SK-MEL-5 (cell line): ENCODE measurements at places on chromosomes 2 and 18.

DNA sequence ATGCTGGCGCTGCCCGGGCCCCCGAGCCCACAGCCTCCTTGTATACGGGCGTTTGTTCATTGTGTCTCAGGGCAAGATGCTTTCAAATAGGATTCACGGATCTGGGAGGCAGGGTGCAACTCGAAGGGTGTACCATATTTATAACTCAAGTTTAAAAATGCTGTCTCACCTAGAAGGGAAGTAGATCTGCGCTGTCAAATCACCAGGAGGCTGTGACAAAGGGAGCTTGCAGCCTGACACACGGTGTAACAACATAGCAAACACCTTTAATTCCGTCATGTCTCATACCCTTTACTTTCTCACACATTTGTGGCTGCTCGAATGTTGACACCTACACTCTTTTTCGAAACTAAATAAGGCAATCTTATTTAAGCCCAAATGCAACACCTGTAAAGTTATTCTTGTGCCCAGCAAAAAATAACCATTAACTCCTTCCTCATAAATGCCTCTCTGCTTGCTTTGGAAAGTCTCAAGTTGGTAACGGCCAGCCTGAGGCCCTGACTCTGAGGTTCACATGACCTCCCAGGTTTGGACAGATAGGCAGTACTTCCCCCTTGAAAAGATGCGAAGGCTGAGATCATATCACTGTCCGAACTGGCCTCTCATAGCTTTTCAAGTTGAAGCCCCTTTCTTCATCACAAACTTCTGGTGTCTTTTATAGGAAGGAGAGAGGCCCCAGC lies 11.6 kb downstream of the ZEB2 start:
- peak; percentile 76 for DNase-seq

DNA sequence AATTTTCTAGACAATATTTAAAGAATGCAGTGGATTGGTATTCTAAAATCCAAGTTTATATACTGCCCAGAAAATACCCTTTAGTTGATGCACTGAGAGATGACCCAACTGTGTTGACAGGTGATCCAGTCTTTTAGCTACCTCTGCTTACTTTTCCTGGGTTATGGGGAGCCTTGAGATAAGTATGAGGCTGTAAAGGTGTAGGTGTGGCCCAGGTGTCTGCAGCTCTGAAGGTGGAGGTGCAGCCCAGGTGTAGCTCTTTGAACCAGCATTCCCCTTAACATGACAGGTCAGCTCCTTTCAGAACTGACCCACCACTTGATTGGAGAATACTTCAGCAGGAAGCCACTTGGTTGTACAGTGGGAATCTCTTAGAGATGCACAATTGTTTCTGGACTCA lies 62.3 kb upstream of the ACSL3 start:
- DNase-seq, result no peak

- DNase-seq, result no peak
Observed at GRCh38 chr2:116717832-116718231, 1096.7 kb upstream of the DDX18 start.

GRCh38 chr2:239355139-239355538 lies 45.7 kb downstream of the HDAC4 start:
- no peak for DNase-seq

DNA sequence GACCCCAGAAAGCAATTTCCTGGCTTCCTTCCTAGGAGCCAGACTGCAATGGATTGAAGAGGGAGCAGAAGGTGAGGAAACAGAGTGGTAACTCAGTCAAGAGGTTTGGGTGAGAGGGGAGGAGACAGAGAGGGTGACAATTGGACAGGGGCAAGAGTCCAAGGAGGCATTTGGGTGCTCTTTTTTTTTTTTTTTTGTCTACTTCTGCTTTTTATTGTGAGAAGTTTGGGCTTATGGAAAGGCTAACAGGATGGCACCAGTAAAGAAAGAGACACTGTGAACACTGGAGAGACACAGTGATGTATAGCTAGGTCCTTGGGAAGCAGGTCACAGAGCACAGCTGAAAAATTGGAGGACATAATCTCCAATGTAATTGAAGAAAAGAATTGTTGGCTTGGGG lies 25.0 kb downstream of the CYBRD1 start:
- no peak for DNase-seq

DNA sequence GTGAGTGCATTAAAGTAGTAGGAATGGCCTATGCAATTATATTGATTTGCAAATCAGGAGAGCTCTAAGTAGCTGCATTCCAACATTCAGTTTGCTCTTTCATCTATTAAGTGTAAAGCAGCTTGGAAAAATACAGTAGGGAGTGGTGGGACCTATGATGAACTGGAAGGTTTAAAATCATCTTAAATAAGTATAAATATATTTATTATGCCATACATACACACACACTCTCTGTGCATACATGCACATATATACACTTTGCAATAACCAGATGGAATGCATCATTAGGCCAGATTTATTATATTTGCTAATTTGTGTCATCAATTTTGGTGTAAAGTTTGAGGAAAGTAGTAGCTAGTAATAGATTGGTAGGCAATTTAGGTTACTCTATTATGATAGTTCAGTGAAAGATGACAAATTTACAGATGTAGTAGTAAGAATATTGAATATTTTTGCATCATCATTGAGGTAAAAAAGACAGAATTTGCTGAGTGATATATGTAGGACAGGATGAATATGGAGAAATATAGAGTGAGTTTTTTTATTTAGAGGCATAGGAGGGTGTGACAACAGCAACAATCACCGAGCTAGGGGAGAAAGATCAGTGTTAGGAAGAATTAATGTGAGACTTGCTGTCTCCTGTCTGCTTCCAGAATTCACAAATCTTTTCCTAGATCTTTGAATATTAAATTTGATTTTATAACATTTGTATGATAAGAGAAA lies 961.0 kb upstream of the CDH2 start:
- no peak for DNase-seq

DNA sequence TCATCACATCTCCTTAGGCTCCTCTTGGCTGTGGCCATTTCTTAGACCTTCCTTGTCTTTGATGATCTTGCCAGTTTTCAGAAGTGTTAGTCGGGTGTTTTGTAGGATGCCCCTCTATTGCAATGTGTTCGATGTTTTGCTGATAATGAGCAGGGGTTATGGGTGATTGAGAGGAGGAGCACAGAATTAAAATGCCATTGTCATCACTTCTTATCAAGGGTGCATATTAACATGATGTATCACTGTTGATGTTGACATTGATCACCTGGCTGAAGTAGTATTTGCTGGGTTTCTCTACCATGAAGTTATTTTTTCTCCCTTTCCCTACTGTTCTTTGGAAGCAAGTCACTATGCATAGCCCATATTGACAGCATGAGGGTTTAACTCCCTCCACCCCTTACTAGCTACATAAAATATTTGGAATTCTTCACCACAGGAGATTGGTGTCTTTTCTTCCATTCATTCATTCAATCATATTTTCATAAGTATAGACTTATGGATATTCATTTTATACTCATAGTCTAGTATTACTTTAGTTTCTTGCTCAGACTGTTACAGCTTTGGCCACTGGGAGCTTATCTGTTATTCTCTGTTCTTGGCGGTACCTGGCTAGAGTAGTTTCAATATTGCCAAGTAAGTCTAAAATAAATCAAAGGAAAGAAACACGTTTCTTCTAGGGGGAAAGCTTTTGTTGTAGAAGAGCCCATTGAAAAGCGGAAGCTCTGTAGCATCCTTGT lies 54.5 kb upstream of the TMEM87B start:
- no peak for DNase-seq

DNA sequence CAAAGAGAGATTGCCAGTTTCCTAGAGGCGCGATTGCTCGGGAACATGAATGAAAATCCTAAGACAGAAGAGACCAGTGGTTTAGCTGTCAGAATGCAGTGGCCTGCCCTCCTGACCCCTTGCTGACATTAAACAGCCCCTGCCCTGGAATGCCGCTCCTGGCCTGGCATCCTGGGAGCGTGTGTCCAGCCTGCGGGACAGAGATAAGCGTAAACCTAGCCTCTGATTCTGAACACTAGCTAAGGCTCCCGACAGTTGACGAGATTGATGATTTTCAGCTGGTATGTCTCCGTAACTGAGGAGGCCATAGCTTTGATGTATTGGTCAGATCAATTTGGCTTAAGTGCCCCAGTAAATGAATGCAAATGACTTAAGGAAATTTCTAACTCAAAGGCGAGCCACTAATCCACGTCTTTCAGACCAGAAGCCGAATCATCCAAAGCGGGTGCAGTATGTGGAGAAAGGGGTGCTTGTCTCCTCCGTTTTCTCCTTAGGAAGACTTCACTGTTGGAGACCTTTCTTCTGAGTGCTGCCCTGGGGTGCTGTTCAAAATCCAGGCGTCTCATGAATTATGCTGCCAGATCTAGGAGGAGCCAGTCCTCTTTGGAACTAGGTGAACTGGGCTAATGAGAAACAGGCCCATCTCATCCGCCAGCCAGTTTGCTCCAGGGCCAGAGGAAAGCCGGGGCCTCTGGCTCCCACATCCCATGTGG lies 142.5 kb upstream of the L3MBTL4 start:
- no peak for DNase-seq

- DNase-seq, result peak; percentile 76
Observed at GRCh38 chr2:229610333-229610732, 104.0 kb downstream of the DNER start.

DNA sequence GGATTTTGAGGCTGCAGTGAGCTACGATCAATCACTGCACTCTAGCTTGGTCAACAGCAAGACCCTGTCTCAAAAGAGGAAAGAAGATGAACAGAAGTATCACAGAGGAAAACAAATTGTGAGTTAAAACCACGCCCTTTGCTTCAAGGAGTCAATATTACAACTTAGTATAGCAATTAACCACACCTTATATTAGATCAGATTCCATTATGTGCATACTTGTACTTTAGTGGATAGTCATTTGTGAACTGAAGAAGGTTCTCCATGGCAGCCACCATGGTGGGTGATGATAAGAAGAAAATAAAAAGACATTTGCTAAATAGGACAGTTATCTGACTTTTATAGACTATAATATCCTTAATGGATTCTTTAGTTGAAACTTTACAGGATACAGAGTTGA lies 72.3 kb upstream of the EFEMP1 start:
- DNase-seq, result no peak

DNA sequence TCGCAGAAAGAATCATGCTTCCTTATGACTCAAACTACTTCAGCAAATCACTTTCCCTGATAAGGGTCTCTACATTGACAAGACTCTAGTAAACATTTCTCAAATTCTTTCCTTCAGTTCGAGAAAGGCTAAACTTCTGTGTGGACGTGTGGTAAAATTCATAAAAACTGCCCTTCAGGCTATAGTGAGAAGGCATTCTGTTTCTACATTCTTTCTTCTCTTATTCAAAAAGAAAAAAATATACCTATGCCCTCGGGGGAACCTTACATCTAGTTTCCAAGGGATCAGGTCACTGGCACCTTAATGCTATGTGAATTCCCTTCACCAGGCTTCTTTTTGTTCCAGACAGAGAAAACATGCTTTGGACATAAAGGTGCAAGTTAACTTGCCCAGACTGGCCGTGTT lies 4.9 kb downstream of the VIT start:
- DNase-seq, result no peak

GRCh38 chr2:182672466-182673165 lies 43.4 kb upstream of the DNAJC10 start:
- DNase-seq, result no peak

GRCh38 chr2:26088038-26088643 lies 54.3 kb downstream of the RAB10 start:
- peak; percentile 66 for DNase-seq

GRCh38 chr2:26649322-26649721 lies 8.2 kb upstream of the CIB4 start:
- no peak for DNase-seq

- DNase-seq, result no peak
Observed at GRCh38 chr2:99106913-99107312, 34.6 kb upstream of the C2orf15 start.

GRCh38 chr2:24919037-24919505 lies 966 bp downstream of the ADCY3 start:
- DNase-seq, result no peak

- peak; percentile 54 for DNase-seq
Observed at GRCh38 chr2:169225233-169225750, 137.0 kb downstream of the LRP2 start.
